Pancreas (tissue), 10 donors: ENCODE measurements at places on chromosomes 2 and 18.
A peak's percentile ranks its signal among the peaks of the same experiment; 100 is the strongest.

DNA sequence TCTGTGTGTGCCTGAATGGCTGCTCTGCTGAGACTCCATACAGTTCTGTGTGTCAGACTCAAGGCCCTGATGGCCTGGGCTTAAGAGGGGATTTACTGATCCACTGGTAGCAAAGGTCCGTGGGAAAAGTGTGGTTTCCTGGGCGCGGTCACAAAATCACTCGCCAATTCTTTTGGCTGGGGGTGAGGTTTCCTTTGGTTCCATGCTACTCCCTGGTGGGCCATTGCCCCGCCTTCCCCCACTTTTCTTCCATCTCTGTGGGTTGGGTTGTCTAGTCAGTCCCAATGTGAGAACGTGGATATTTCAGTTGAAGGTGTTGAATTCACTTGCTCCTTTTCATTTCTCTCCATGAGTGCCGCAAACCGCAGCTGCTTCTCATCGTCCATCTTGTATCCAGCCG, 162.7 kb upstream of the NRXN1 start:
- no peak for DNase-seq

GRCh38 chr2:43831543-43832294, 6.9 kb downstream of the ABCG5 start:
- DNase-seq = no peak

- DNase-seq = no peak
These were observed 523.1 kb upstream of the FSIP2 start for GRCh38 chr2:185215497-185215896.

DNA sequence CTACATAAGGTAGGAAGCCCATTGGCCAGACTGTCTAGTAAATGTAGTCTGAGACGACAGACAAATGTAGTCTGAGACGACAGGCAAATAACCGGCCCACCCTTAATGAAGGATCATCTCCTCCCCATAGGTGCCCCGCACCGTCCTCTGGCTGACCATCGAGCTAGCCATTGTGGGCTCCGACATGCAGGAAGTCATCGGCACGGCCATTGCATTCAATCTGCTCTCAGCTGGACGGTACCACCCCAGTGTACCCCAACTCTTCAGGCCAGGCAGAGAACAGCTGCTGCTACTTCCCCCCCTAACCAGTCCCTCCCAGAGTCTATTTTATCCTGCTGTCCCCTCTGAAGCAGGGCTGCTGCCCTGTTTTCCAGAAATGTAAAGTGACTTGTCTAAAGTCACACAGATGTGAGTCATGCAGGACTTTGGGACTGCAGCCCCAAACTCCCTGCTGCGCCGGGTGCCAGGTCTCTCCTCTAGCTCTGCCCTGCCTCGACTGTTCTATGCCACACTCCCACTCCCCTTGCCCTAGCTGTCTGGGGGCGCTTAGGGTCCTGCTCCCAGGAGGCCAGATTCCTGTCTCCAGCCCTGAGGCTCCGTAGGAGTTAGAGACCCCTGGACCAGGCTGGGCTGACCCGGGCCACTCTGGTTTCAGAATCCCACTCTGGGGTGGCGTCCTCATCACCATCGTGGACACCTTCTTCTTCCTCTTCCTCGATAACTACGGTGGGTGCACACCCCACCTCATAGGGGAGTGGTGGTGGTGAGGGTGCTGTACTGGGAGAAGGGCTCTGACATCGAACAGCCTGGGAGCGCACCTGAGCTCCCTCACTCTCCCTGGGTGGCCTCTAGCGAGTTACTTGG, 4.7 kb downstream of the SLC11A1 start:
- DNase-seq = peak; percentile 40

- DNase-seq = no peak
These were observed 1.1 kb downstream of the PNKD start for GRCh38 chr2:218271487-218271797.

GRCh38 chr2:24642351-24642750, 150.8 kb downstream of the PTRHD1 start:
- no peak for DNase-seq

GRCh38 chr2:56185101-56185581, 1.4 kb downstream of the CCDC85A start:
- no peak for DNase-seq
